Keratinocyte (primary cell): ENCODE measurements at places on chromosomes 2 and 18. TPM values are rescaled to one million over a fixed set of nuclear protein-coding genes. Genes with fewer than 3 reads are reported as not detected.

IL1R2 gene
- 24.6 to 57.3 TPM (median 47.7 TPM) in 3 replicates for polyA plus RNA-seq

GCFC2 gene
- 9.0 to 17.0 TPM (median 9.1 TPM) in 3 replicates for polyA plus RNA-seq

ATIC gene
- polyA plus RNA-seq: 74.3 to 185 TPM (median 110 TPM) in 3 replicates

ACTR2 gene
- polyA plus RNA-seq: 121 to 257 TPM (median 134 TPM) in 3 replicates

RFTN2 gene
- 0.18 to 0.37 TPM (median 0.25 TPM) in 3 replicates for polyA plus RNA-seq

GEN1 gene
- 8.7 to 17.2 TPM (median 9.9 TPM) in 3 replicates for polyA plus RNA-seq

ZNF512 gene
- 10.3 to 16.6 TPM (median 11.0 TPM) in 3 replicates for polyA plus RNA-seq

MFSD2B gene
- 0.03 to 0.12 TPM (median 0.10 TPM) in 3 replicates for polyA plus RNA-seq

LINC00305 gene
- not detected in 3 replicates for polyA plus RNA-seq

LRP2 gene
- not detected in 3 replicates for polyA plus RNA-seq

FBLN7 gene
- polyA plus RNA-seq: 0.12 TPM in 1 of 3 replicates, not detected in the others

CROCC2 gene
- polyA plus RNA-seq: not detected in 3 replicates

KIF1A gene
- polyA plus RNA-seq: 0.01 TPM in 1 of 3 replicates, not detected in the others

TFCP2L1 gene
- 29.4 to 35.8 TPM (median 31.0 TPM) in 3 replicates for polyA plus RNA-seq

BUB1 gene
- 3.8 to 24.7 TPM (median 16.4 TPM) in 3 replicates for polyA plus RNA-seq

ZNF516 gene
- 7.4 to 9.3 TPM (median 9.2 TPM) in 3 replicates for polyA plus RNA-seq

PFN4 gene
- 0.14 to 0.28 TPM (median 0.16 TPM) in 3 replicates for polyA plus RNA-seq

ARHGAP15 gene
- polyA plus RNA-seq: 0.21 TPM in 1 of 3 replicates, not detected in the others

SMAD7 gene
- polyA plus RNA-seq: 9.5 to 12.2 TPM (median 10.7 TPM) in 3 replicates

DLX1 gene
- 0.68 to 1.5 TPM (median 0.88 TPM) in 3 replicates for polyA plus RNA-seq

NRP2 gene
- polyA plus RNA-seq: 9.1 to 20.6 TPM (median 20.6 TPM) in 3 replicates

QPCT gene
- polyA plus RNA-seq: 11.6 to 26.2 TPM (median 11.7 TPM) in 3 replicates
